Activated naive CD4-positive, alpha-beta T cell treated with anti-CD3 and anti-CD28 coated beads, Interleukin-2, amount 10 ng/mL, durations not matched to agents 7 days and 5 days (primary cell): ENCODE measurements at places on chromosomes 1 and 21.

DNA sequence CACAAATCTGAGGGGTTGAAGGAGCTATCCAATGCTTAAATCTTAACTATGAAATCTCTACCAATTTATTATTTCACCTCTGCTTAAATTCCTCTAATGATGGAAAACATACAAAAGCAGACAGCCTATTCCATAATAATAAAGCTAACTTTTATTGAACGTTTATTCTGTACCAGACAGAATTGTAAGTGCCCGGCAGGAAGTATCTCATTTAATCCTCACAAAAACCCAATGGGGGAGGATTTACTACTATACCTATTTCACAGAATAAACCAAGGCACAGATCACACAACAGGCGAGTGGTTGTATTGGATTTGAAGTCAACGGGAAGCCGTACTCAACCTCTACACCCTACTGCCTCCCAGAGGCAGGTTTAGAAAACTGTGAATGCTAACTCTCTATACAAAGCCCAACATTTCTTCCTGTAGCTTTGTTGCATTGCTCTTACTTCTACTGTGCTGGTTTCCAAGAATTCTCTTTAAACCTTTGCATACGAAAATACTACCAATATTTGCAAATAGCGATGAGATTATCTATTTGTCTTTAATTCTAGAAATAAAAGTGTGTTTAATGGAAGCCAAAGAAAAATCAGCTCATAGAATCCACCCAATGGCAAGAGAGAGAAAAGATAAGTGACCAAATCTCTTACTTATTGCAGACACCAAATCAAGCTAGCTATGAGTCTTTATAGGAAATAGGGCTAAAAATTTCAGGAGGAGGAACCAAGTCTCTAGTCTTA lies 33.5 kb upstream of the C1orf53 start:
- peak; percentile 56 for DNase-seq

- DNase-seq = no peak
Observed at GRCh38 chr1:243375596-243375995, 119.8 kb downstream of the SDCCAG8 start.

GRCh38 chr1:165675794-165676193 lies 22.6 kb downstream of the ALDH9A1 start:
- DNase-seq = no peak

DNA sequence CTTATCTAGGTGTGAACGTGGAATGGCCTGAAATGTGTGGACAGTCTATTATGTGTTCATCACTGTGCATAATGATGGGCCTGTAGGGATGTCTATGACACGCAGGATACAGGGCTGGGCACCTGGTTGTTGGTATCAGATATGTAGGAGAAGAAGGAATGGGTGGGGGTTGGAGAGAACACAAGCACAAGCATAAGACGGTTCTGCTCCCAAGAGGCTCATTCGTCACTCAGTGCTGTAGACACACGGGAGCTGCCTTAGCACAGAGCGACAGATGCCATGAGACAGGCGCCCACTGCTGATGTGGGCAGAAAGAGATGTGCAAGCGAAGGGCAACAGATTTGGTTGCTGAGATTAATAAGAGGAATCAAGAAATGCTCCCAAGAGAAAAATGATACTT lies 256.2 kb downstream of the DISC1 start:
- no peak for DNase-seq

GRCh38 chr1:113669988-113670387 lies 89.3 kb downstream of the PHTF1 start:
- no peak for DNase-seq

- no peak for DNase-seq
Observed at GRCh38 chr1:96934282-96934681, 212.7 kb downstream of the PTBP2 start.

GRCh38 chr21:28696844-28697410 lies 295.8 kb downstream of the LTN1 start:
- no peak for DNase-seq

- no peak for DNase-seq
Observed at GRCh38 chr1:147840909-147841308, 61.7 kb upstream of the GJA8 start.

GRCh38 chr21:15054089-15054488 lies 10.7 kb downstream of the NRIP1 start:
- no peak for DNase-seq

DNA sequence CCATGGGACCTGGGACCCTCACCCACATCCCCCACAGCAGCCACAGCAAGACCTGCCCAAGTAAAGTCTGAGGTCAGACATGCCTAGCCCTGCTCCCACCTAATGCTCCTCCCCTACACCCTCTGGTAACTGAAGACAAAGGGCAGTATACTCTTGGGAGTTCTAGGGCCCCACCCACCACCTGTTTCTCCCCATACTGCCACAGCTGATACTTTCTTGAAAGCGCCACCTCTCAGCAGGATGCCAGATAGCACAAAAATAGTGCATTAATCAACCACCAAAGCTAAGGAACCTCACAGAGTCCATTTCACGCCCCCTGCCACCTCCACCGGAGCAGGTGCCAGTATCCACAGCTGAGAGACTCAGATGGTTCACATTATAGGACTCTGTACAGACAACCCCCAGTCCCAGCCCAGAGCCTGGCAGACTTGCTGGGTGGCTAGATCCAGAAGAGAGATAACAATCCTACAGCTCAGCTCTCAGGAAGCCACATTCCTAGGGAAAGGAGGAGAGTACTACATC lies 238.1 kb downstream of the LRRC40 start:
- DNase-seq = no peak

GRCh38 chr1:71788113-71788512 lies 494.2 kb downstream of the NEGR1 start:
- DNase-seq = no peak

GRCh38 chr1:5639106-5639722 lies 353.0 kb downstream of the NPHP4 start:
- DNase-seq = no peak

- DNase-seq = no peak
Observed at GRCh38 chr1:89939059-89939570, 55.8 kb upstream of the ZNF326 start.

DNA sequence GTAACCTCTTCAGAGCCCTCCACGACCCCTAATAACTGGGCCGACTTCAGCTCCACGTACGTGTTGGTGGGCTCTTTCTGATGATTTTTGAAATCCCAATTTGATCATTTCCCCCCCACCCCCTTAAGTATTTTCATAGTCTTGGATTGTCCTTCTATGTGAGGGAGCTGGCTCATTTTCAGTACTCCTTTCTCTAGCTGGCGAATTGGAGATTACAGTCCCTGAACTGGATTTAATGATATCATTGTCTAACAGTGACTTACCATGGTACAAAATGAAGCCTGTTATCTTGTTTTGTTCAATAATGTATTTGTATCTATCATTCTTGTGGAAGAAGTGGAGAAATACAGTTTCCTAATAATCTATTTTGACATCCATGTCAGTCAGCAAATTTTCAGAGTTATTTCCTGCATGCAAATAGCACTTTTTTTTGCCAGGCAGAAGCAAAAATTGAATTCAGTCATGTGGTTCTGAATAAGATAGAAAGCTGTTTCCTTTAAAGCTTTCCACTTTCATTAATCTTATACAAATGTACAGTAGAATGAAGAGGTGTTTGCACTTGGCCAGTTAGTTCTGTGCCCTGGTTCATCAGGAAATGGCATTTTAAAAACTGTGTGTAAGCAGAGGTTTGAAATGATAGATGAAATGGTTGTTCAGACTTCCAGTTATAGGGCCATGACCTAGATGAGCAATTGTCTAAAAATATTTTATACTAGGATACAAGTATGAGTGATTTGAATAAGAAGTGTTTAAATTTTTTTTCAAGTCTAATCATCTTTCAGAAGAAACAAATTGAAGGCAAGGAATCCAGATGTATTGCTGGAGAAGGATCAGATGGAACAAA lies 104.2 kb downstream of the ATP5PO start:
- no peak for DNase-seq

DNA sequence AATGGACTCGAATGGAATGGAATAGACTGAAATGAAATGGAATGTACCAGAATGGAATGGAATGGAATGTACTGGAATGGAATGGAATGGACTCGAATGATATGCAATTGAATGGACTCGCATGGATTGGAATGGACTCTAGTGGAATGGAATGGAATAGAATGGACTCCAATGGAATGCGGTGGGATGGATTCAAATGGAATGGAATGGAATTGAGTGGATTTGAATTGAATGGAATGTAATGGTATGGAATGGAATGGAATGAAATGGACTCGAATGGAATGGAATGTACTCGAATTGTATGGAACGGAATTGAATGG lies 99.6 kb upstream of the FBXO28 start:
- no peak for DNase-seq

DNA sequence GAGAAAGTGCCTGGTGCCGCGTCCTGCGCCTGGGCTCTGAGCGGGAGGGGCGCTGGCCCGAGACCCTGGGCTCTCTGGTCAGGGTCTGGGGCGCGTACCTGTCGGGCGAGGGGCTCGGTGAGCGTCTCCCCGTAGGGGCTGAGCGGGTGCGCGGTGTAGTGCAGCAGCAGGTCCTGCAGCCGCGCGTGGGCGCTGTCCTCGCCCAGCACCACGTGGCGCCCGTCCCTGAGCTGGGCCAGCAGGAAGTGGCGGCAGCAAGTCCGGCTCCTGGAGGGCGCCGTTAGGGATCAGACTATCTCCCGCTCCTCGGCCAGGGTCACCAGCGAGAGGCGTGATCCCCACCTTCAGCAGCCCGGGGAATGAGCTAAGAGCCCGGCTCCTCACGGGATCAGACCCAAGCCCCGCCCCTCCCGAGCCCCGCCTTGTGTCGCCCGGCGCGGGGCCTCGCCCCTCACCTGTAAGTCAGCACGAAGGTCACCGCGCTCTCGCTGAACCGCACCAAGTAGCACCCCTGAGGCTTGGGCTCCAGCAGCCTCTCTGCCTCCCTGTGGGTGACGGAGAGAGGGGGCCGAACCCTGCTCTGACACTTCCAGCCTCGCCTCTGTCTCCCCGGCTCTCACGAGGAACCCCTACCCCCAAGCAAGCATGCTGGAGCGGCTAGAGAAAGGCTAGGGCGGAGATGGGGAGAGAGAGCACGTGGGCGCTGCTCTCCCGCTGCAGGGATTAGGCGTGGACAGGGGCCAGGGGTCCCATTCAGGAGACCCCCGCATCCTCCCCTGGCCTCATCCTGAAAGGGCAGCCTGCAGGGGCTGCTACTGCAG lies 2.7 kb downstream of the SH2D2A start:
- peak; percentile 84 for DNase-seq

DNA sequence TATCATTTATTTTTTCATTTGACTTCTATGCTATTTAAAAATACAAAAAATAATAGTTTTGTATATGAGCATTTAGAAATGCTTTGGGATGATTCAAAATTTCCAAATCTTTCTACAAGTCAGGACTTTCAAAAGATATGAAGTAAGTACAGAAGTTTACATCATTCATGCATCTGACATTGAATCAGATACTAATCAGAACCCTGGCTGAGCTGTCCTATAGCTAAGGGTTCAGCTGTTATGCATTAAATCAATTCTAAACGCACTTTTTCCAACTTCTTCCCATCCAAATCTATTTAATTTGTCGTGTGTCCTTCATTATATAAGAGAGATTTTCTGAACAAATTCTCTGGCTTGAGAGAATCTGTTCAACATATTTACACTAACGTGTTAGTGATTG lies 779.4 kb downstream of the LTN1 start:
- no peak for DNase-seq

GRCh38 chr21:23585419-23585818 lies 2021.9 kb downstream of the MRPL39 start:
- DNase-seq = no peak

- DNase-seq = no peak
Observed at GRCh38 chr1:29517251-29518086, 281.1 kb downstream of the PTPRU start.

GRCh38 chr1:171141688-171142415 lies 43.2 kb upstream of the FMO2 start:
- DNase-seq = no peak

DNA sequence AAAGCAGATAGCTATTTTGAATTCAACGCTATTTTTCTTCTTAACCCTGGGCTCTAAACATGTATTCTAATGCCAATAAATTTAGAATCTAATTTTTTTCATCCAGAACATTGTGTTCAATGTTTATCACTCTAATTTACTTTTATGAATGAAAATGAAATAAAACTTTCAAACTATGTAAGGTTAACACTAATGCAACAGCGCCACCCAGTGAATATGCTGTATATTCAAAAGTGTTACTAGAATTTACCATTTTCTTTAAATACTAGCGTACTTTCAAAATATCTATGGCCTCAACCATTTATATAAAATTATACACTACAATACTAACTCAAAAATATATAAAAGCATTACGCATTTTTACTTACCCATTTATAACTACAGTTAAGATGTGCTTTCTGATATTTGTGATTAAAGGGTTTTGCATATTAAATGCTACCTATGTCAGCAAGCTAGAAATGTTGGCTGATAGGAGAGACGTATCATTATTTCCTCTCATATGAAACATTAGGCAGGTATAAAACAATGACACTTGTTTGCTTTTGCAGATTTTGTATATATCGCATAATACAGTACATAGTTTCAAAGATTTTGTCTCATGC lies 5.9 kb upstream of the NUF2 start:
- peak; percentile 65 for DNase-seq

DNA sequence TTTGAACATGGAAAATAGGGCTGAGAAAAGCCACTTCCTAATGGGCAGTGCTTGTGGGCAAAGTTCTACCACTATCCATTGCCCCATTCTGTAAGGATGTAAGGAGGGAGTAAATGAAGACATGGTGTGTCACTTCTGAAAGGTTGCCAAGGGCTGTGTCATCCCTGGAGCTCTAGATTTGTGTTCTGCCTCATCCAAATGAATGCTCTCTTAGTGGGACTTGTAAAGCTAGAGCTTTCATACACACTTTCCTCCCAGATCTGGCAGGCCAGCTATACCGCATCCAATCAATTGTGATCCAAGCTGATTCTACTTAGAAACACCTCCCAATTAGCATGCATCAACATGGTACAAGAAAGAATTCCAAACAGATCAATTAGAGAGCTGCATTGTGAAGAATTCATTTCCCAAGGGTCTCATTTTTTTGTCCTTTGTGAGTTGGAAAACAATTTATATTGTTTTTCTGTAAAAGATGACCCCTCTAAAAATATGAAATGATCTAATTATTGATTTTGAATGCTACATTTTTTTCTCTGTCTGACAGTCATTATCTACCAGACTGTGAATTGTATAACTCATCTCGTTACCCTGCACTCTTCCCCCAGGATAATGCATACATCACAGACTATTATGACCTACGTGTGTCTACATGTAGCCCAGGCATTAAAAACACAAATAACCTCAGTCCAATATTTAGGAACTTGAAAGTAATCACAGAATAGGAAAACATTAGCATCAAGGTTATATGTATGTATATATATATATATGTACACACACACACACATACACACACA lies 117.1 kb upstream of the DUSP10 start:
- no peak for DNase-seq

DNA sequence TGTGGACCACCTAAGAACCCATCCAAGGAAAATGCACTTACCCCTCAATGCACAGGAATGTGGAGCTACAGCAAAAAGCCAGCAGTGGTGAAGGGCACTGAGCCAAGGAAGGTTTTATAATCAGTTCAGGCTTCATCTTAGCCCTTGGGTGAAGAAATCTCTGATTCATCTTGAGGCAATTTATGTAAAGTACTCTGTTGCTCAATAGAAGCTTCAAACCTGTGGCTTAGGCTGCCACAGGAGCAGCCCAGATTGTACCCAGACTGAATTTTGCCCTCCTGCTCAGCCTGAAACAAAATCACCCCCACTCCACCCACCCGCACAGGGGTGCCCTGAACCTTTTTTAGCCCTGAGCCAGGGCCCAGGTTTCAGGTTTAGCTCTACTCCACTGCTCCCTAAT lies at the start of gene S100A12:
Gene S100A12 (minus strand): TSS at position 111 of the 400 bp plus-strand sequence. CDS start 1,029 bp downstream, outside the sequence.
- no peak for DNase-seq

GRCh38 chr1:110067479-110067892 lies 3.0 kb downstream of the ALX3 start:
- no peak for DNase-seq

- no peak for DNase-seq
Observed at GRCh38 chr1:47181095-47181954, 8.5 kb downstream of the PDZK1IP1 start.
